ENCODE measurements at places on chromosomes 2 and 18.

GRCh38 chr2:158317642-158318041 lies 138.9 kb downstream of the CCDC148 start:
- H3K4me3 ChIP-seq = no peak overlapping the region
- no peak for DNase-seq
- no peaks in the 10 kb centered on the region for H3K36me3 ChIP-seq
- no peaks in the 10 kb centered on the region for H3K4me1 ChIP-seq

DNA sequence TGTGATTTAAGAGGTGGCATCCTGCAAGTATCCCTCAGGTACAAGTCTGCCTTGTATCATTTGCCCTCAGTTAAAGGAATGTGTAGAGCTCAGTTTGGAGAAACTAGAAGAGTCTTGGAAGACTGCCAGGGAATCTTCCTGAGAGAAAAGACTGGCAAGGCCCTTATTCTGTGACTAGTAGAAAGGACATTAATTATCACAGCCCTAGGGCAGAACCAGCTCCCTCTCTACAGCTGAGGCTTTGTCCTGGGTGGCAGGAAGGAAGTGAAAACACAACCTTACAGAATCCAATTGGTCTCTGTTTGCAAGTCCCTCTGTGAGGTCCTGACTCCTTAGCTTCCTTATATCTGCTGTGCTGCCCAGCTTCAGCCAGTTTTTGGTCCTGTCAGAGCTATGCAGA lies 385.9 kb upstream of the CYRIA start:
- no peak overlapping the region for H3K27ac ChIP-seq
- H3K4me3 ChIP-seq = no peak overlapping the region
- no peaks in the 10 kb centered on the region for H3K4me1 ChIP-seq

DNA sequence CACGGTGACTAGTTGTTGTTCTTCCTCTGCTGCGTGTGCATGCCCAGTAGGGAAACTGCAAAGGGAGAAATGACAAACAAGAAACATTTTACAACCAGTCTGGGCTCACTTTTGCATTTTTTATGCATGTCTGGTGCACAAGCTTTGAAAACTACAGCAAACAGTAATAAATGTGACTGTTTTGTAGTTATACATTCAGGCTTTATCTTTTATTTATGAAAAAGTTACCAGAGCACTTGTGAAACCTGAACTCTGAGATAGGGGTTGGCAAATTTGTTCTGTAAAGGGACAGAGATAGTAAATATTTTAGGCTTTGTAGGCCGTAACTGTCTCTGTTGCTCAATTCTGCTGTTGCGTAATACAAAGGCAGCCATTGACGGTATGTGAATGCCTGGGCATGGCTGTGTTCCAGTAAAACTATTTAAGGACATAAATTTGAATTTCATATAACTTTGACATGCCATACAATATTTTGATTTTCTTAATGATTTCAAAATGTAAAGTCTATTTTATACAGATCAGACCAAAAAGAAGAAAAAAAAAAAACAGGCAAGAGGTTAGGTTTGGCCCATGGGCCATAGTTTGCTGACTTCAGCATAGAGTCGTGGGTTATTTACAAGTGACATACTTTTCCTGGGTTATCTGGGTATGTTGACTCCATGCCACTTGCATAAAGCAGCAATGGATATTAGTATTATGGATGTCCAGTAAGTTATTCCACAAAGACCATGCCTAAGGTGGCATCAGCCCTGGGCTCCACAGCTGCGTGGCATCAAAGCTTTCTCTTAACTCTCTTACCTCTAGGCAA lies 53.6 kb upstream of the EML6 start:
- peaks cover 11% of the 10 kb centered on the region for H3K36me3 ChIP-seq
- no peak overlapping the region for H3K4me3 ChIP-seq
- no peaks in the 10 kb centered on the region for H3K4me1 ChIP-seq
- H3K27ac ChIP-seq = no peak overlapping the region

- H3K4me3 ChIP-seq = no peak overlapping the region
- H3K36me3 ChIP-seq = no peaks in the 10 kb centered on the region
- no peaks in the 10 kb centered on the region for H3K27me3 ChIP-seq
- DNase-seq = no peak
Observed at GRCh38 chr18:55552526-55553189, 35.3 kb downstream of the TCF4 start.

GRCh38 chr2:100206731-100207255 lies 64.4 kb upstream of the AFF3 start:
- no peak overlapping the region for H3K27ac ChIP-seq
- no peaks in the 10 kb centered on the region for H3K36me3 ChIP-seq
- no peaks in the 10 kb centered on the region for H3K27me3 ChIP-seq
- DNase-seq = no peak
- no peak overlapping the region for H3K4me3 ChIP-seq
- H3K4me1 ChIP-seq = no peaks in the 10 kb centered on the region

DNA sequence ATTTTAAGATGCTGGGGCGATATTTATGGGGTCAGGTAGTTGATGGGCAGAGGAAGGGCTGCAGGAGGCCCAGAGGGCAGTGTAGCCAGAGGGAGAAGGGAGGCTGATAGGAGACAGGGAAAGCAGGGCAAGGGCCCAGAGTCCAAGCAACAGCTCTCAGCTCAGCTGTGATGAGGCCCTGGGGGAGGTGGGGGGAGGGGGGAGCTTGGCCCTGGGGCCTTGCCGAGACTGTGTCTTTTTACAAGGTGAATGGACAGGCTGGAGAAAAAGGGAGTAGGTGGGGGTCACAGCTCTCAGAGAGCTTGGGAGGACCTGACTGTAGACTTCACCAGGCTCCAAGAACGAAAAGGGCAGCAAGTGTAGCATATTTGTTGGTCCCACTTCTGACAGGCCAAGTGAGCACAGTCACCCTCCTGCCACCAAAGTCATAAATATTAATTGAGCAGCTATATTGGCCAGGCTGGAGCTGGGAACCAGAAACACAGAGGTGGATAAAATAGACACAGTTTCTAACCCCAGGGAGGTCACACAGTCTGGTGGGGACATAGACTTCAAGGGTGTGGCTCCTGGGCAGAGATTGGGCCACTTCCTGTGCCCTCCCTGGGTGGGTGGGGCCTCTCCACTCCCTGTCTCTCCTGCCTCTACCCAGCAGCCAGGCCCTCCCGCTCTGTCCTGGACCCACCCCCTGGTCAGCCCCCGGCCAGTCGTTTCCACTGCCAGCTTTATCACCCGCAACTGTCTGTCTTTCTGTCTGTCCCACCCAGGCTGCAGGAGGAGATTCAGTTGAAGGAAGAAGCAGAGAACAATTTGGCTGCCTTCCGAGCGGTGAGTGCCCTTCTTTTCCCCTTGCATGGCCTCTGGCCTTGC lies 1.4 kb downstream of the DES start:
- no peak for DNase-seq
- H3K27ac ChIP-seq = no peak overlapping the region
- no peaks in the 10 kb centered on the region for H3K4me1 ChIP-seq
- no peaks in the 10 kb centered on the region for H3K36me3 ChIP-seq
- H3K27me3 ChIP-seq = no peaks in the 10 kb centered on the region
- no peak overlapping the region for H3K4me3 ChIP-seq

DNA sequence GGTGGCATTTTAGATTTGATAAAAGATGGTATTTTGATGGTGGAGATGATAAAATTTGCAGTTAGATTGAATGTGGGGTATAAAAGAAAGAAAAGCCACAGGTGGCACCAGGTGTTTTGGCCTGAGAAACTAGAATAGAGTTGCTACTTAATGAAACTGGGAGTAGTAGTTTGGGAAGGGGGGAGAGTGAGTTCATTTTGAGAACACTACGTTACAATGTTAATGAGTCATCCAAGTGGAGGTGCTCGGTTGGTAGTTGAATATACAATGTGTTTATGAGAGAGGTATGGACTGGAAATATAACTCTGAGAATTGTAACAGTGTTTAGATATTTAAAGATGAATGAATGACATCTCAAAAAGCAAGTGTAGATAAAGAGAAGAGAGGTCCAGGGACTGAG lies 26.4 kb downstream of the EPG5 start:
- no peaks in the 10 kb centered on the region for H3K27me3 ChIP-seq
- no peak for DNase-seq

DNA sequence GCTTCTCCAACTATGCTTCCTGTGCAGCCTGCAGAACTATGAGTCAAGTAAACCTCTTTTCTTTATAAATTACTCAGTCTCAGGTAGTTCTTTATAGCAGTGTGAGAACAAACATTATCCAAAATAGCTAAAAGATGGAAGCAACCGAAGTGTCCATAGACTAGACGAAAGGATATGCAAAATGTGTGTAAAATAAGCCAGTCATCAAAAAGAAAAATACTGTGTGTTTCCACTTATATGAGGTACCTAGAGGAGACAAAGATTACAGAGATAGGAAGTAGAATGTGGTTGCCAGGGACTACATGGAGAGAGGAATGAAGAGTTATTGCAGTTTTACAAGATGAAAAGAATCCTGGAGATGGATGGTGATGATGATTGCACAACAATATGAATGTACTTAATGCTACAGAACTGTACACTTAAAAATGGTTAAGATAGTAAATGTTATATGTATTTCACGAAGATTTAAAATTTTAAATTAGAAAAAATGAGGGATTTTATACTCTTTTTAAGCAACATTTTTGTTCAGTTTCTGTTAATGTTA lies 99.3 kb upstream of the FN1 start:
- no peak overlapping the region for H3K27ac ChIP-seq
- DNase-seq = no peak
- H3K4me3 ChIP-seq = no peak overlapping the region
- H3K4me1 ChIP-seq = no peaks in the 10 kb centered on the region

GRCh38 chr18:73677450-73677849 lies 470.2 kb downstream of the FBXO15 start:
- H3K4me3 ChIP-seq = no peak overlapping the region
- H3K27me3 ChIP-seq = no peaks in the 10 kb centered on the region
- no peak overlapping the region for H3K27ac ChIP-seq
- H3K36me3 ChIP-seq = no peaks in the 10 kb centered on the region

DNA sequence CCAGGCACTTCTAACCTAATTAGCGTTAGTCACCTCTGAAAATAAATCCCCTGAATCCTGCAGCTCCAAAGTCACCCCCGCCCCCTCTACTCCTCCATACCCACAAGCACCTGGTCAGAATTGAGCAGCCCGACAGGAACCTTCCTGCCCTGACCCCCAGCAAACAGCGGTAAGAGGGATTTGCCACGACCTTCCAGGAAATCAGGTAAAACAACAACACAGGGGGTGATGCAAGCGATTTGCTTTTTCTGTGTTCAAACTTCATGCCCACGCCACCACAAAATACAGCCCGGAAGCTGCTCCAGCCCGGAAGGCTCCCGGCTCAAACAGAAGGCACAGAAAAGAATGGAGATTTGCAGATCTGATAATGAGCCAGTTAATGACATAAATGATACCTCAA lies 367.1 kb downstream of the GPD2 start:
- H3K4me1 ChIP-seq = no peaks in the 10 kb centered on the region
- H3K36me3 ChIP-seq = no peaks in the 10 kb centered on the region
- H3K27ac ChIP-seq = no peak overlapping the region

DNA sequence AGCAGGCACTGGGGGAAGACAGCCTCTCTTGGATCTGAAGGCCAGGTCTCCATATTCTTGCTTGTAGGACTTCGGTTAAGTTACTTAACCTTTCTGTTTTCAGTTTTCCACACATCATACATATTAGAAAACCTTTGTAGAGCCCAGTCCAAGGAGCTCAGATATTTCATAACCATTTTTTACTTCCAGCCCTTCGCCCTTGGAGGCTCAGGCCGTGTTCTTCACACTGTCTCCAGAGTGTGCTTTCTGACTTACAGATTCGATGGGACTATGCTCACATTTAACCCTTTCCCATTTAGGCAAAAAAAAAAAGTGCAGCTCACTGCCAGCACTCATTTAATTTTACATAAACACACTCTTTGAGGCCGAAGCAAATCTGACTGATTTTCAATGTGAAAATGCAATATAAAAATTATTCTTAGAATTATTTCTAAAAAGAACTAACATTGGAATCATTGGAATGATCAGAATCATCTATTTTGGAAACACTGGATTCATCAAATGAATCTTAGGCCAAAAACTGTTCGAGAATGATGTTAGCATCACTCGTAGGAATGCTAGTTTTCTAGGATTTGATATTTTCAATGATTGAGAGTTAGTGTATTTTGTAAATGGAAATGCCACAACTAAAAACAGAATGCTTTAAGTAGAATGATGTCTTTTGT lies 55.0 kb downstream of the MTHFD2 start:
- no peak for DNase-seq
- H3K4me1 ChIP-seq = no peaks in the 10 kb centered on the region
- no peaks in the 10 kb centered on the region for H3K27me3 ChIP-seq
- no peak overlapping the region for H3K27ac ChIP-seq

GRCh38 chr2:232901736-232902578 lies 31.9 kb downstream of the SNORC start:
- H3K27me3 ChIP-seq = no peaks in the 10 kb centered on the region
- no peaks in the 10 kb centered on the region for H3K36me3 ChIP-seq
- peak; percentile 79 for DNase-seq
- H3K27ac ChIP-seq = peak overlapping the region; percentile 62
- peaks cover 31% of the 10 kb centered on the region for H3K4me1 ChIP-seq

- no peaks in the 10 kb centered on the region for H3K27me3 ChIP-seq
- DNase-seq = no peak
- no peaks in the 10 kb centered on the region for H3K4me1 ChIP-seq
- no peak overlapping the region for H3K4me3 ChIP-seq
- no peaks in the 10 kb centered on the region for H3K36me3 ChIP-seq
- no peak overlapping the region for H3K27ac ChIP-seq
Observed at GRCh38 chr2:241482126-241482955, 26.0 kb downstream of the STK25 start.

DNA sequence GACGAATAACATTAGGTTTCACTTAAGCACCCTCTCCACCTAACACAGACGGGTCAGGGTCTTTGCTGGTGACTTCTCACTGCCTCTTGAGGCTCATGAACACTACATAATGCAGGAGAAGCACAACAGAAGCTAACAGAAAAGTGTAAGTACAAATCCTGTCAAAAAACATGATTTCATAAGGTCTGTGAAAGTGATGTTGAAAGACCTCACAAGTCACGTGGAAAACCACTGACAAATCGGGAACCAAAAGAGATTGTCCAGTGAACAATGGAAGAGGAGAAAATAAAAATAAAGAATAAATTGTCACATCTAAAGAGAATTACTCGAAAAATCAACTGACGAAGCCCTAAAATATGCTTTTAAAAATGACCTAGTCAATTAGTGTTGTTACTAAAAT lies 14.0 kb downstream of the PSD4 start:
- H3K4me1 ChIP-seq = no peaks in the 10 kb centered on the region
- DNase-seq = no peak
- no peak overlapping the region for H3K27ac ChIP-seq
- no peaks in the 10 kb centered on the region for H3K36me3 ChIP-seq
- no peak overlapping the region for H3K4me3 ChIP-seq

- no peak overlapping the region for H3K27ac ChIP-seq
- no peak for DNase-seq
- H3K36me3 ChIP-seq = no peaks in the 10 kb centered on the region
- H3K27me3 ChIP-seq = no peaks in the 10 kb centered on the region
- H3K4me1 ChIP-seq = no peaks in the 10 kb centered on the region
Observed at GRCh38 chr18:23220355-23220754, 85.1 kb downstream of the CABLES1 start.

- DNase-seq = no peak
- no peaks in the 10 kb centered on the region for H3K4me1 ChIP-seq
- no peak overlapping the region for H3K27ac ChIP-seq
- H3K4me3 ChIP-seq = no peak overlapping the region
- no peaks in the 10 kb centered on the region for H3K36me3 ChIP-seq
Observed at GRCh38 chr2:108965540-108966289, 23.3 kb downstream of the EDAR start.

Measured in Panc1 (cell line).